ENCODE measurements at places on chromosomes 5 and 9. TPM values are rescaled to one million over a fixed set of nuclear protein-coding genes. Genes with fewer than 3 reads are reported as not detected.

The CARD6 gene
- 21.7 TPM for total RNA-seq

The DDX31 gene
- total RNA-seq, result 9.9 TPM

The SNCAIP gene
- total RNA-seq, result 5.7 TPM

The ADRB2 gene
- total RNA-seq, result 13.3 TPM

The HAPLN1 gene
- not detected for total RNA-seq

The BARX1 gene
- total RNA-seq, result not detected

The SLC9A3 gene
- 4.2 TPM for total RNA-seq

The IL13 gene
- not detected for total RNA-seq

The GMCL2 gene
- total RNA-seq, result not detected

The IL4 gene
- not detected for total RNA-seq

All from mammary microvascular endothelial cell (primary cell).